Mesothelial cell of epicardium (in vitro differentiated cells): ENCODE measurements at places on chromosomes 7 and 10.

DNA sequence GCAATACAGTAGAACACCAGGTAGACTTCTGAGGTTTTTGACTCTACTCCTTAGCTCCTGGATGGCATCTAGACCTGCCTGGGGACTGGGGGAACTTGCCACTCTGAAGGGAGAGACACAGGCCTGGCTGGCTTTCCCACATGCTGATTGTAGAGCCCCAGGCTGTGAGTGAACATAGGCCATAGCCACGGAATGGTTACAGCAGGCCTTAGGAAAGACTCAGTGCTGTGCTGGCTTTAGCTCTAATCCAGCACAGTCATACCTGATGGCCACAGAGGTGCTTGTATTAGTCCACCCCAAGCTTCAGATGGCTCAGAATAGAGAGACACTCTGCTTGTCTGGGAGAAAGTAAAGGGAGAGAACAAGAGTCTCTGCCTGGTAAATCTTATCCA is 35.0 kb upstream of the ARHGAP12 start:
- no peak for DNase-seq
- H3K27me3 ChIP-seq: no peaks in the 10 kb centered on the region
- no peak overlapping the region for H3K27ac ChIP-seq
- H3K36me3 ChIP-seq: no peaks in the 10 kb centered on the region
- H3K4me3 ChIP-seq: no peak overlapping the region

DNA sequence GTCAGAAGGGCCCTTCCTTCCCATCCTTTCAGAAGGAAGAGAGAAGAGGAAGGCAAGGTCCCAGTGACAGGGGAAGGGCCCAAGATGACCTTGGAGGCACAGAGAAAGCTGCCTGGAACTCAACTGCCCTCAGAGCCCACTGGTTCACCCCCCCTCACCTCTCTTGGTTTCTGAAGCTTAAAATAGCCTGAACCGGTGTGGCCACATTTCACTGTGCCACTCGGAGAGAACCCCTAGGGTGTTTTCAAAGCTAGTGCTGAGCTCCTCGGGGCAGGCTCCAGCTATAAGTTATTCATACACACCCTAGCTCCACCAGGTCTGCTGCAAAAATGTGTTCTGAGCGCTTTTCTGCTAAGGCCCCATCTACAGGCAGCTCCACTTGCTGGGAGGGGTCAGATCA is 60.9 kb upstream of the ADRB1 start:
- DNase-seq: no peak
- peak overlapping the region; percentile 58 for H3K27ac ChIP-seq
- no peaks in the 10 kb centered on the region for H3K27me3 ChIP-seq
- no peaks in the 10 kb centered on the region for H3K36me3 ChIP-seq
- H3K4me3 ChIP-seq: no peak overlapping the region

DNA sequence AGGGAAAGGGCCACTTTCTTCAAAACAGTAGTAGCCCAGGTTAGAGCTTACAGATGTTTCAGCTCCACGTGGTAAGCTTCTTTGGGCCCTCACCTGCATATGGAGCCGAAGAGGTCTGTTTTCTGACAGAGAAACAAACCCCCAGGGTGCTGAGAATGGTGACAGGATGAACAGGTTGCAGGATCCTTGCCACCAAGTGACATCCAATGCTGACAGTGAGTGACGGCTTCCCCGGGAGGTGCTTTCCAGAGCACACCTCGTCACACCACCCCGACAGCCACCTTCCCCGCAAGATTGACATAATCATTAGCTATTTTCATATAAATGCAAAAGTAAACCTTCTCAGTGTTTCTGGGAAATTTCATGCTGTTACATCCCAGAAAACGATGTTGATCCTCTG is 109.3 kb upstream of the BTBD16 start:
- no peak overlapping the region for H3K4me3 ChIP-seq
- no peaks in the 10 kb centered on the region for H3K36me3 ChIP-seq
- H3K27ac ChIP-seq: no peak overlapping the region
- no peak for DNase-seq

DNA sequence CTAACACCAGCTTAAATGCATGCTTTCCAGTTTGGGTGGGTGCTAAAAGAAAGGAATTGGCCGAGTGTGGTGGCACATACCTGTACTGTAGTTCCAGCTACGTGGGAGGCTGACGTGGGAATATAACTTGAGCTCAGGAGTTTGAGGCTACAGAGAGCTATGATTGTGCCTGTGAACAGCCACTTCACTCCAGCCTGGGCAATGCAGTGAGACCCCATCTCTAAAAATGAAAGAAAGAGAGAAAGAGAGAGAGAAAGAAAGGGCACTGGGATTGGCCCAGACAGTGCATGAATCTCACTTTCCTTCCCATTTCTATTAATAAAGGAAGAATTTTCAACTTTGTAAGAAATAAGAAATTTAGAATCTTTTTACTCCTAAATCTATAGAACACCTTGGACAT is 265.4 kb downstream of the CREB5 start:
- no peak for DNase-seq
- H3K27ac ChIP-seq: no peak overlapping the region
- H3K4me1 ChIP-seq: peaks cover 28% of the 10 kb centered on the region

GRCh38 chr7:5337047-5337446 is 54.3 kb downstream of the SLC29A4 start:
- peaks cover 66% of the 10 kb centered on the region for H3K36me3 ChIP-seq
- no peaks in the 10 kb centered on the region for H3K4me1 ChIP-seq
- no peaks in the 10 kb centered on the region for H3K27me3 ChIP-seq
- H3K4me3 ChIP-seq: no peak overlapping the region
- H3K27ac ChIP-seq: no peak overlapping the region
- no peak for DNase-seq

DNA sequence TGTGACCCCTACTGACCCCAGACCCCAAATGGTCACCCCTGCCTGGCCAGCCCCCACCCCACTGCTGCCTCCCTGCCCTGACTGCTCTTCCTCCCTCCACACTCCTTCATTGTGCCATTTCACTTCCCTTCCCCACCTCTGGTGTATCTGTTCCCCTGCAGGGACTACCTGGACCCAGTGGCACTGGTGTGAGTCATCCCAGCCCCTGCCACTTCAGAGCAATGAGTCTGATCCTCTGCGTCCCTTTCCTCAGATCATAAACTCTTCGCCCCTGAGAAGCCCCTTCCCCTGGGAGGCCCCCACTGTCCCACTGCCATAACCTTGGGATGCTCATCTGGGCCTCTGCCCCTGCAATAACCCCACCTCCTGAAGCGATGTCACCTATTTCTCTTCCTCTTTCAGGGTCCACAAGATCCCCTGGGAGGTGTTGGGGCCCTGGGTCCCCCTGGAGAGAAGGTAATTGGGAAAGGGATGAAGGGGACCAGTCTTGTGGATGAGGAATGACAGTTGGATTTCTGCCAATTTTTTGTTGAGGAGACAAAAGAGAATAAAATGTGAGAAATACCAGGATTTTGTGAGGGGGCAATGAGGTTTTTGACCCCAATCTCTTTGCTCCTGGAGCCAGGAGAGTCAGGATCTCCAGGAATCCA is 19.1 kb upstream of the VOPP1 start:
- H3K4me3 ChIP-seq: no peak overlapping the region
- H3K27ac ChIP-seq: no peak overlapping the region
- H3K4me1 ChIP-seq: peaks cover 2% of the 10 kb centered on the region
- H3K36me3 ChIP-seq: no peaks in the 10 kb centered on the region

- H3K4me3 ChIP-seq: no peak overlapping the region
- DNase-seq: peak; percentile 6
- H3K4me1 ChIP-seq: no peaks in the 10 kb centered on the region
- no peak overlapping the region for H3K27ac ChIP-seq
- H3K27me3 ChIP-seq: peaks cover 22% of the 10 kb centered on the region
- no peaks in the 10 kb centered on the region for H3K36me3 ChIP-seq
These were observed 117.8 kb downstream of the WDR37 start for GRCh38 chr10:1174022-1174421.

- peaks cover 20% of the 10 kb centered on the region for H3K36me3 ChIP-seq
- peak overlapping the region; percentile 82 for H3K27ac ChIP-seq
- H3K4me1 ChIP-seq: peaks cover 49% of the 10 kb centered on the region
These were observed 6.8 kb downstream of the LDB1 start for GRCh38 chr10:102113261-102113955.
